ENCODE measurements at places on chromosomes 2 and 18.

DNA sequence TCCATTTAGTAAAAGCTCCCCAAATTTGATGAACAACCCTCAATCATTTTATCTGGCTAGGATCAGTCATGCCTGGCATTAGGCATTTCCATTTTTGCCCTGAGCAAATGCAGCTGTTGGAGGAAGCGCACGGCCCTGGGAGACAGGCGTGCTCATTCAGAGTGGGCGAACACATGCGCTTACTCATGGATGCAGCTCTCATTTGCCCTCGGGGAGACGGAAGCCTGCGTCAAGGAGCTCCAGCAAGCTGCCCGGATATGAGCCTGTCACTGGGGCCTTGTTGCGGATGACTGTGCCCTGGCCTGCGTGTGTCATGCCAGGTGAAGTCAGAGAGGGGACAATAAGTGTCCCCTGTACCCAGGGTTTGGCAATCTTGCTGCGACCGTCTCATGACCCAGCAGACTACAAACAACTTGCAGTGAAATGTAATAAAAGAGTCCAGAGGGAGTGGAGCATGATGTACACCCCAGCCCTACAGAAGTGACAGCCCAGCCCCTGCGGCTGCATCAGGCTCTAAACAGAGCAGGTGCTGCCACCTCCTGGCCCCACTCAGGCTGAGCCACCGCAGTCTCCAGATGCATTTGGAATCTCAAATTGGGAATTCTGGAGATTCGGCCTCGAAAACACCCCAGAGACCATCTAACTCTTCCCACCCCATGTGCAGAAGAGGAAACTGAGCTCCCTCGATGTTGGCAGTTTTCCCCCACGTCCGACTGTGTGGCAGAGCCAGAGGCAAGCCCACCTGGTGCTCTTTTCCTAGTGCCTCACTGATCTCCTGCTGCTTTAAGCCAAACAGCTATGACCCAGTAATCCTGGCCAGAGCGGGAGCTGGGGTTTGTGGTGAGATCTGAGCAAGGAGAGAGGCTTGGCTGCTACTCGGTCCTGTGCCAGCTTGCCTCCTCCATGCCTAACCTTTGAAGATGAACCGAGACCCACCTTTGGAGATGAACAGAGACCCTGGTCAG is 105.0 kb upstream of the ALK start:
- no peak for DNase-seq

DNA sequence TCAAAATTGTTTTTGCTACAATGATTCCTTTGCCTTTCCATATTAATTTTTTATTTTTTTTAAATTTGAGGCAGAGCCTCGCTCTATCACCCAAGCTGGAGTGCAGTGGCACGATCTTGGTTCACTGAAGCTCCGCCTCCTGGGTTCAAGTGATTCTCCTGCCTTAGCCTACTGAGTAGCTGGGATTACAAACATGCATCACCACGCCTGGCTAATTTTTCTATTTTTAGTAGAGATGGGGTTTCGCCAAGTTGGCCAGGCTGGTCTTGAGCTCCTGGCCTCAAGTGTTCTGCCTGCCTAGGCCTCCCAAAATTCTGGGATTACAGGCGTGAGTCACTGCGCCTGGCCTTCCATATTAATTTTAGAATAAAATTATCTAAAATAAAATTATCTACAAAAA is 41.3 kb downstream of the PTPN4 start:
- DNase-seq = no peak

- no peak for DNase-seq
Measured at GRCh38 chr2:9984871-9985480, 33.5 kb downstream of the GRHL1 start.

DNA sequence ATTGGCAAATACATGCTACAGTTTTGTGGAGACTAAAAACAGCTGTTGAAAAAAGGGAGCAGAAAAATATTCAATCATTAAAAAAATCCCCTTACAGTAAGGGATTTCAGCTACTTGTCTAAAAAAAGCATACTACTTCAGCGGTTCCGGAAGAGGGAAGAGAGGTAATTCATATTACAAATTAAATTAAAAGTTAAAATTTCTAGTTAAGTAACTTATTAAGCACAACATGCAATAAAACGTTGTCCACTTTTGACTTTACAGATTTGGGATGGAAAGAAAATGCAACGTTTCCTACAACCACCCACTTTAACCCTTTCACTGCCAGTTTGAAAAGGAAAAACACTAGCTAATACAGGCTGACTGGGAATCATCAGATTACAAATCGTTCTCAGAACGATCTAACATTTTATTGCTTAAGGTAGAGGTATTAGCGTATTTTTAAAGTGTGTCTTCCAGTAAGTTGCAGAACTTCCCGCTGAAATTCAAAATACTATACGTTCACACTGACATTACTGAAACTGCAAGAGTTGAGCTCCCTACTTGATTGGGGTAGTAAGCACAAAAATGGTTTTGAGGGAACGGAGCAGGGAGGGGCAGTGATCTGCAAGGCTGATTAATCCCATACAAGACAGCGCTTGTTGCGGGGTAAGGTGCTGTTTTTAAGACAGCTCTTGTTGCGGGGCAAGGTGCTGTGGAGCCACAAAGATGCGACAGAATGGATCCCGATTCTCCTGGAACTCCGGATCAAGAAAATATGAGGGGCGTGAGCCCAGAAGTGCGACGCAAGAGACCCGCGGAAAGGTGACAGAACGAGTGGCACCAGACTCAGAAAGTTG is 743 bp downstream of the HADHA start:
- DNase-seq = no peak

GRCh38 chr2:105875241-105875640 is 130.5 kb downstream of the NCK2 start:
- DNase-seq = no peak

DNA sequence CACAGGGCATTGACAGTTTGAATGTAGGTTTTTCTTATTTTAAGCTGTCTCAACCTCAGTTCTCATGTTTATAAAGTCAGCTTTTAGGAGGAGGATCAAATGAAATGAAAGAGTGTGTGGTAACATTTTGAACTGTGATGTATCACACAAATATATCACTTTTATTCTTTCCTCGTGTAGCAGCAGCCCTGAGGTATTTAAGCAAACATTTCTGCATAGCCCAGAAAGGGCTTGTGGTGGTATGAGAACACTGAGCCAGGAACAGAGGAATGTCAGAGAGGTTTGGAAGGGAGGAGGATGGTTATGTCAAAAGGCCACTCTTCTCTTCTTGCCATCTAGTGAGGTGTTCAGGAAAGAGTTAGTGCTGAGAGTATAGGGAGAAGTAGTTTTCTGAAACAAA is 150.2 kb downstream of the PARD3B start:
- no peak for DNase-seq

GRCh38 chr2:99382143-99382542 is 45.0 kb downstream of the EIF5B start:
- no peak for DNase-seq

GRCh38 chr2:196635156-196635555 is 4.4 kb upstream of the CCDC150 start:
- DNase-seq = no peak

- no peak for DNase-seq
Measured at GRCh38 chr18:78972930-78973331, 6.7 kb upstream of the SALL3 start.

DNA sequence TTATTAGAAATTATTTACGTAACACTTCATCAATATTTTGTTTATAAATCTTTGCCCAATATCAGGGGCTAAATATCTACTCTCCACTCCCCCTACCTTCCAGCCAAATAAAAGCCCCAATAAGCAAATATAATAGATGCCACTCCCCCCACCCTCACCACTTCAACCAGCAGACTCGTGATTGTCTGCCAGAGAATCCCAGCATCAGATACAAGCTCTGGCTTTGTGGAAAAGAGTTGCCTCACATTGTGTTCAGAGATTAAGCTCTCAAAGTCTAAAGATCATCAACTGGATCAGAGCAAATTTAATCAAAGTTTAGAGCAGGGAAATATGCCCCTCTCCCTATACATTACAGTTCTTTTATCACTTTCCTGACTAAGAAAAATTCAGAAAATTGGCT is 39.5 kb downstream of the AOX1 start:
- no peak for DNase-seq

- no peak for DNase-seq
Measured at GRCh38 chr18:58934356-58934755, 69.7 kb downstream of the ZNF532 start.

DNA sequence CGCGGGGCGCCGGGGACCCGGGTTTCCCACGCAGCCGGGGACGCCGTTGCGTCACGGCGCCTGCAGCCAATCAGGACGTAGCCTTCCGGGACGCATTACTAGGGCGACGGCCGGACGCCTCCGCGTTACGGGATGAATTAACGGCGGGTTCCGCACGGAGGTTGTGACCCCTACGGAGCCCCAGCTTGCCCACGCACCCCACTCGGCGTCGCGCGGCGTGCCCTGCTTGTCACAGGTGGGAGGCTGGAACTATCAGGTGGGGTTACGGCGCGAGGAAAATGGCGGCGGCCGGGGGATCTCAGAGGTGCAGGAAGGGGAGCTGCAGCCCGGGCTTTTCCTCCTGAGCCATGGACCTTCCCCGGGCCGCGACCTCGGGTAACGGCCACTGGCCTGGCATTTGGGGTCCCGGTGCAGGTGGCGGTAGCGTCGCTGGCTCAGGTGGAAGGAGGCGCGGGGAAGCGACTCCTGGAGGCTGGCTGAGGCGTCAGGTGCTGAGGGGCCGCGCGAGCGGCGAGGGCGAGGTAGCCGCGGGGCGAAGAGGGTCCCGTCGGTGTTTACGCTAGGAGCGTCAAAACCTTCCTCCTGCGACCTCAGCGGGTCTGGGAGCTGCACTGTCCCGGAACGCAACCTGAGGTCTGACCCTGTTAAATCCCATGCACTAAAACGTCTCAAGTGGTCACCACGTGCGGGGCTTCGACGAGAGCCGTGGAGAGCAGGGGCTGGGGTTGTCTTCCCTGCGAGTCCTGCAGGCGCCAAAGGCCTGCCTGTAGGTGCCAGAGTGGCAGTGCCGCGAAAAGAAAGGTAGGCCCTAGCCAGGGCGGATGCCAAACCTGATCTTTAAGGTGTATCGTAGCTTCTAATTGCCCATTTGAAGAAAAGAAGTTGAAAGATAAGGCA is at the start of gene LCLAT1:
TSS of gene LCLAT1 (plus strand) at position 98 of the 897 bp plus-strand sequence. CDS start 78,345 bp downstream, outside the sequence.
- DNase-seq = peak; percentile 33

DNA sequence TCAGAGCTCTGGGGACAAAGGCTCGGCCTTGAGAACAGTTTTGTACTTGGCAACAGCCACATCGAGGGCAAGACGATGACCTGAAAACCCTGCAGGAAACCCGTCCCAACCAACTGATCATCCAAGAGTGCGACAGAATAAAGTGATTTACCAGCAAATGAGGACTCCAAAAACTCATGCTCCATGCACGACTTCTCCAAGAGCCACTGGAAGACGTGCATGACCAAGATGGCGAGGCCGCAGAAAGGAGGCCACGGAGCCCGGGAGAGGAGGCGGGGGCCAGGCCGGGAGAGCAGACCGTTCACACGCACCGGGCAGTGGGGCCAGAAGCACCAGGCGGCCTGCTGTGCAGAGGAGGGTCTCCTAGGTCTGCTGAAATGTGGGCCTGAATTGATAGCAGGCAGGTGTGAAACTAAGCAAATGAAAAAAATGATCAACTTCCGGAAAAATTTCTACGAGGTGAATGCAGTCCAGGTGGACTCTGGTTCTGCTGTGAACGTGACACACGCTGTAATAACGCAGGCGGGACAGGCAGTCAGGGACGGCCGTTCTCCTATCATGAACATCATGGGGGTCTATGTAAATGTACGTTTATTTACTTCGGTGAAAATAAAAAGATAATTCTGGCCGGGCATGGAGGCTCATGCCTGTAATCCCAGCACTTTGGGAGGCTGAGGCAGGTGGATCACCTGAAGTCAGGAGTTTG is 252.2 kb downstream of the HDAC4 start:
- DNase-seq = no peak

DNA sequence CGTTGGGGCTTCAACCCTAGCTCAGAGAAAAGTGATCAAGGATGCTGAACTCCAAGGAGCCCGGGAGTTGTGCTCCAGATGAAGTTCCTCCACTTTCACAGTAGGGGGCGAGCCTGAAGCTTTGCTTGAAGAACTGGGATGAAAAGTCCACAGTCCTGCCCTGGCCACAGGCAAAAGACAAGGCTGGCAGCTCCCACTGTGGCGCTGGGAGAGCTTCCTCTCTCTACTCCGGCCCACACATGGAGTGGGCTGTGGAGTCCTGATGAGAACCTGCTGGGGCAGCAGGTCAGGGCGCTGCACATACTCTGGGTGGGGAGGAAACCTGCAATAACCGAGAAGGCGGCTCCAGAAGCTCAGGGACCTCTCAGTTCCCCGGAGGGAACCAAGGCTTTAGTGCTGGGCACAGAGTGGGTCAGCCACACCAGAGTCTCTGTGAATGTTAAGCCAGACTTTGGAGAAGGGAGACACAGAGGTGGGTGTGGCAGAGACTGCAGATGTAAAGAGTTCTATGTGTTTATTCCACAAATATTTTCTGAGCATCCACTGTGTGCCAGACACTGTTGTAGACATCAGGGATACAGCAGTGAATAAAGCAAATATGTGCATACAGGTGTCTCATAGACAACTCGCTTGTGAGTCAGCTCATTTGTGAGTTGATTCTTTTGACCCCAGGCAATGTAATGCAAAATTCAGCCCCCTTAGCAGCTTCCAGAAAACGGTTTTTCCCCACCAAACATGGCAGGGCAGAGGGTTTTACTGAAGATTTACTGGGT is 48.0 kb upstream of the MRPL33 start:
- peak; percentile 61 for DNase-seq

DNA sequence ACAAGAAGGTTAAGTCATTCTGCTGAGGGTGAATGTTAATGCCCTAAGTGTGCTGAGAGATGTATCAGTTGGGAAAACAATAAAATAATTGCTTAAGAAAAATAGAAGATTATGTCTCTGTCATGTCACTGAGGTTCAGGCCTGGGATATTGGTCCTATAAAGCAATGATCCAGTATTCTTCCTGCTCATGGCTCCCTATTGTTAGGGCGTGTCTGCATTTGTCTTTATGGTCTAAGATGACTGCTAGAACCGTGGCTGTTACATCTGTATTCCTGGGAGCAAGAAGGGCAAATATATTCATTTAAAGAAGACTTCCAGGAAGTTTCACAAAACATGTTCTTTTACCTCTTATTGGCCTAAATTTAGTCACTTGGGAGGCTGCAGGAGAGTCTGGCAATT is 125.0 kb downstream of the KCNE4 start:
- DNase-seq = no peak

DNA sequence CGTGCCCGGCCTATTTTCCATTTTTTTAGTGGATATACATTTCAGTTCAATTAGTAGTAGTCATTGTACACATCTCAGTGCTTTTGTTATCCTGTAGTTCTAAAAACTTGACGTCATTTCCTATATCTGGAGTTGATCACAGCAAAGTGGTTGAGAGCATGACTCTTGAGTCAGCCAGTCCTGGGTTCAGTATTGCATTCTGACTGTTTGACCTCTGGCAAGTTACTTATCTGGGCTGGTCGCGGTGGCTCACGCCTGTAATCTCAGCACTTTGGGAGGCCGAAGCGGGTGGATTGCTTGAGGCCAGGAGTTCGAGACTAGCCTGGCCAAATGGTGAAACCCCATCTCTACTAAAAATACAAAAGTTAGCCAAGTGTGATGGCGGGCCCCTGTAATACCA is 50.4 kb upstream of the PPM1B start:
- DNase-seq = no peak

DNA sequence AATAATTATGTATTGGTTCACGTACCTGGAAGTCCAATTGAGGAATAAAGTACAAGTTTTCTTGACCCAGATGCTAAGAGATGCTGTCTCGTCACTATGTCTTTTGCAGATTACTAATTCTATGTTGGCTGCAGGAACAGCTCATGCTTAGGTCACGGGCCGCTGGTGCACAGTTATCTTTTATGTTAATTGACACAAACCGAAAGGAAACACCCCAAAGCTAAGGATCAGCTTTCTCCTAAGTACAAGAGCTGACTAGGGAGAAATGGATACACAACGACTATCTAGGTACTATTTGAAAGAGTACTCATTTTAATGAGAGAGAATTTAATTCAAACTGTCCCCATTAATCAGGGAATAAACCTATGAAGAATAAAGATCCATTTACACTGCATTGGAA is 217.7 kb upstream of the SLC35G4 start:
- DNase-seq = peak; percentile 5

All from RCC 7860 (cell line).